ENCODE measurements at places on chromosomes 7 and 10.

GRCh38 chr10:69382382-69383117 is 34.2 kb downstream of the TACR2 start:
- DNase-seq: no peak

DNA sequence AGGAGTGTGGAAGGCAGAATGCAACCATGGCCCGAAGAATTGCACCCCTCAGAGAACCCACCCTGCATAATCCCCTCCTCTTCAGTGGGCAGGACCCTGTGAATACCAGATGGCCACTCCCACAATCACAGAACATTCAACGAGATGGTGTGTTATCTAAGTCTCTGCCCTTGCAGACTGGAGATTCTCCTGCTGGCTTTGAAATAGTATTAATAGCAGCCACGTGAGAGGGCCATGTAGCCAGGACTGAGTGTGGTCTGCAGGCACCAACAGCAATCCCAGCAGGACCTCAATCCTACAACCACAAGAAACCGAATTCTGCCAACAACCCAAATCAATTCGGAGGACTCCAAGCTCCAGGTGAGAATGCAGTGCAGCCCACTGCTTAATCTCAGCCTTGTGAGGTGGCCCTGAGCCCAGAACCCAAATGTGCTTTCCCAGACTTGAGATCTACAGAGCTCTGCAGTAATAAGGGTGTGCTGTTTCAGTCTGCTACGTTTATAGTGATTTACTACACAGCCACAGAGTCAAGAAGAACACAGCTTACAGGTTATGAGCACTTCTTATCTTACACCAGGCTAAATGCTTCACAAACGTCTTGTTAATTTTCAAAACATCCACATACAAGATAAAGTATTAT is 72.1 kb downstream of the VOPP1 start:
- no peak for DNase-seq

DNA sequence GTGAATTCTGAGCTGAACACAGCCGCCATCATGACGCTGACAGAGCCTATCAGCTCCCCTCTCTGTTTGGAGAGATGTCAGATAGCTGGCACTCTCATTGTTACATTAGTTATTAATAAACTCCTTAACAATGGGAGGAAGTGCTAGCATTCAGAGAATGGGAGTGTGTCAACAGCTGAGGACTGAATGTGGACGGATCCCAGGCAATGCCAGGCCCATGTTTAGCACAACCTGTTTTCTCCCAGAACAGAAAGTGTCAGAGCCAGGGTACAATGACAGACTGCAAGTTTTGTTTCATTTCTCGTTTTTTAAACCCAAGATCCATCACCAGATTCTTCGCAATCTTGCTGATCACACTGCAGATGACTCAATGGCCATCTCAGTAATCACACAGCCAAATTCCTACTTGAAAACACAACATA is 99.6 kb downstream of the PRPF18 start:
- no peak for DNase-seq

DNA sequence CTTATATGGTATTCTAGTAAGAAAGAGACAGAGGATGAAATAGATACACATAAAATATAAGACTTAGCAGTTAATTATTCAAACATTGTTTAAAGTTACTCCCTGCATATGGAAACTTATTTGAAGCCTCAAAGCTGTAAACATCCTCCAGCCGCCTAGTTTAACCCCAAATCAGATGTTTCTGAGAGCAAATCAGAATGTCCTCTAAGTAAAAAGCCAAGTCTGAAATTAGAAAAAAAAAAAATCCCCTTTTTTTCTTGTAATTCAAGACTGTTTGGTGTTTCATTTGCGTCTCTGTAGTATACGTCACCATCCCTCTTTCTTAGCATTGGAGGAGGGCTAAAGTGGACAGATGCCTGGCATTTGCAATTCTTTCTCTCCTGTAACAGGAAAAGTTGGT is 46.4 kb downstream of the TMEM26 start:
- DNase-seq: no peak

GRCh38 chr7:50615519-50616080 is 50.4 kb upstream of the DDC start:
- no peak for DNase-seq

- peak; percentile 35 for DNase-seq
Observed at GRCh38 chr10:91635401-91636400, 2.8 kb upstream of the PPP1R3C start.

- DNase-seq: no peak
Observed at GRCh38 chr7:129458171-129458570, 23.9 kb downstream of the STRIP2 start.

- no peak for DNase-seq
Observed at GRCh38 chr10:6024334-6024682, 37.9 kb downstream of the IL2RA start.

- DNase-seq: no peak
Observed at GRCh38 chr10:14953424-14954000, 384 bp downstream of the DCLRE1C start.

DNA sequence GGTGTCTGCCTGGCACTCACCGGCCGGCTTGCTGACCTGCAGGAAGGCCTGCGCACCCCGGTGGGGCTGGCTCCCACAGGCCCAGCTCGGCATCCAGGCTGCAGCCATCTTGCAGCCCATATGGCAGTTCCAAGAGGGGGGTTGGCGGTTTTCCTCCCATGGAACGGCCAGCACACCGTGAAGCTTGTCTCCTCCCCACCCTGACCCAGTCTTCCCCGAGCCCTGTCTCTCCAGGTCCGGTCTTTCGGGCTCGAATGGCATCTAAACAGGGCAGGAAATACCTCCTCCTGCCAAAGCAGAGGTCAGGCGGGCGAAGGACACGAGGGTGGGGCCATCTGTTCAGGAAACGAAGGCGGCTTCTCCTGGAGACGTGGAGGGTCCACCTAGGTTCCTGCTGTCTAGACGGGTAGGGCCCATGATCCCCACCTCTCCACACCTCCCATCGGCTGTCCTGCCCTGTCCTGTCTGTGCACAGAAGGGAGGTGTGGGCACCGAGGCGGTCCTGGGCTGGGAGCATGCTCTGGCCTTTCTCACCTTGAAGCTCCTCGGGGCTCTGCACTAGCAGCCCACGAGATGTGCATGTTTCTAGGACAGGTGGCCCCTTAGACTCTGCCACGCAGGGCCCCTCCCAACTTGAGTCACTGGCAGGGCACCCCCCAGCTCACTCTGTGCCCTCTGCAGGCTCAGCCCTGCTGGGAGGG is 113.7 kb upstream of the DIP2C start:
- DNase-seq: no peak

DNA sequence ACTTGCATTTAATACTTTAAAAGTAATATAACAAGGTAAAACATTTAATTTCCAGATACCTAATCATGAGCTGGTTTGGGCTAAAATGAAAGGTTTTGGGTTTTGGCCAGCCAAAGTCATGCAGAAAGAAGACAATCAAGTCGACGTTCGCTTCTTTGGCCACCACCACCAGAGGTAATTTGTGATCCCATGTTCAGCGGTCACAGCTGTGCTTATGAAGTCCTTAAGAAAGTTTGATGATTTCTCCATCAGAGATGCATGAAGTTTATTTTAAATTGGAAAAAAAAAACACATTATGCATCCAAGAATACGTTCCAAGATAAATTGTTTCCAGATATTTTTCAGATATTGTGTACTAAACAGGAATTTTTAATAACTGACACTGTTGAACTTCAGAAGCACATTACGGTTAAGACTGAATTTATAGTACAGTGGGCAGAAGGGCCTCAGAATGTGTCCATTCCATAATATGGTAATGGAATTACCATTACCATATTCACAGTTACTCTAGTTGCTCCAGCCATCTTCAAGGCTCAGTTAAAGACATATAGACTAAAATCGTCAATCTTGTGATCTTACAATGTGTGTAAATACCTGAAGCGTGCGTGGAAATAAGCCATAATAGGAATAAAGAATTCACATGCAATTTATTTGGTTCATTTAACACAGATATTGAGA is 106.8 kb downstream of the ZMYND11 start:
- DNase-seq: no peak

- no peak for DNase-seq
Observed at GRCh38 chr10:29256586-29256985, 32.3 kb upstream of the LYZL1 start.

DNA sequence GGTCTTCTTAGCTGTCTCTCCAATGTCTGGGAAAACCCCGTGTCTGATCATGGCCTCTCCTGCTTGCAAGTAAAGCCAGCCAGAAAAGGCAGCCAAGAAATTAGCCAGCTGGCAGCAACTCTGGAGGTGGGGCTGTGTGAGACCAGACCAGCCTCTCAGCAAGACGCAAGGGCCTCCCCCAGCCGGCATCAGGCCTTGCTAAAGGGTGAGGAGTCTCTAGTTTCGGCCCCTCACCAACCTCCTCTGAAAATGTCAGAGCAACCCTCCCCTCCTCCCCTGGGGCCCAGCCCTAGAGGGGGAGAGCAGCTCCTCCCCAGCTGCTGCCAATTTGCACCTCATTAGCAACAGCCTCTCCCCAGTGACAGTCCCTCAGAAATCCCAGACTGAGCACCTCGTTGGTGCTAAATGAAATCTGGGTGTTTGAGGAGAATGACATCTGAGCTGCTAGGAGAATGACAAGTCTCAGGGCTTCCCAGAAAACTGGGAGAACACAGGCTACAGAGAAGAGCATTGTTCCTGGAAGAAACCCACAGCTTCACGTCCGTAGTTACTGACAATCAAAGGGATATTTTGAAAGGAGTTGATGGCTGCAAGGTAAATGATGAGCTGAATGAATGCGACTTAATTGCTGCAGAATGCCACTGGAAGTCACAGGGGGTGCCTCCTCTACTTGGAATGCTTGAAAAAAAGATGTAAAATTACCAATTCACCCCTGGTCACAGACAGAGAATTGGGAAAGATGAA is 25.9 kb downstream of the DGKI start:
- DNase-seq: no peak

Measured in activated T-cell treated with anti-CD3 and anti-CD28 coated beads for 1 hour (primary cell).